Pulmonary artery endothelial cell (primary cell): ENCODE measurements at places on chromosomes 7 and 10.

DNA sequence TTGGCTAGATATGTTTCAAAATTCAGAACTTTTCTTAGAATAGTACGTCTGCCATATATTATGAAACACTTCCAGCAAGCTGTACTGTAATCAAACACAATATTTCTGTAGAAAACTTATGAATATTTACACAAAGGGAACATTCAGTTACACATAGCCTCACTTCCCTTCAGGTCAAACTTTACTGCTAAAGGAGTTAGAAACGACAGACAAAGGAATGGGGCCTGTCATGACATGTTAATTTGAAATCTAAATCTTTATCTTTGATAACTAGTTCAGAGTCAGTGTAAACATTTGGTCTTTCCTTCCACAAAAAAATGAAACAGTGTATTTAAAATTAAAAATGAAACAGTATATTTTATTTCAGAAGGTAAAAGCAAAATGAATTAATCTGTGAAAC is 1.0 kb upstream of the CROT start:
- DNase-seq: no peak

GRCh38 chr10:126373147-126373546 is 15.1 kb downstream of the ADAM12 start:
- no peak for DNase-seq

DNA sequence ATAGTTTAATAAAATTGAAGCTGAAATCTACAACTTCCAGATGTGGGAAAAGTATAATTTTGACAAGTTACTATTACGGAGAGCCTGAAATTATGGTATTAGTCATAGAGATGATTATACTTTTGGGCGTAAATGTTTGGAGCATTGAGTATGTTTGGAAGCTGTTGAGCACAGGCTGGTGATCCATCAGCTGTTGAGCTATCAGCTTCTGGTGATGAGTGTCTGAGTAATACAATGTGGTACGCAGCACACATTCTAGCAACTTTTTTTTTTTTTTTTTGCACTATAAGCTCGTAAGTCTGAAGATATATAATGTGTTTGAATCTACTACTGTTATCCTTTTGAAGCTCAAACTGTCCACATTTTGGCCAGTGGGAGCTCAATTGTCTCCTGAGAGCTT is 123.4 kb downstream of the ATE1 start:
- DNase-seq: no peak

GRCh38 chr10:3616880-3617279 is 168.1 kb downstream of the KLF6 start:
- no peak for DNase-seq

GRCh38 chr10:80670774-80671173 is 133.1 kb downstream of the SH2D4B start:
- no peak for DNase-seq

- DNase-seq: no peak
Measured at GRCh38 chr7:1372671-1373379, 86.4 kb downstream of the MICALL2 start.

DNA sequence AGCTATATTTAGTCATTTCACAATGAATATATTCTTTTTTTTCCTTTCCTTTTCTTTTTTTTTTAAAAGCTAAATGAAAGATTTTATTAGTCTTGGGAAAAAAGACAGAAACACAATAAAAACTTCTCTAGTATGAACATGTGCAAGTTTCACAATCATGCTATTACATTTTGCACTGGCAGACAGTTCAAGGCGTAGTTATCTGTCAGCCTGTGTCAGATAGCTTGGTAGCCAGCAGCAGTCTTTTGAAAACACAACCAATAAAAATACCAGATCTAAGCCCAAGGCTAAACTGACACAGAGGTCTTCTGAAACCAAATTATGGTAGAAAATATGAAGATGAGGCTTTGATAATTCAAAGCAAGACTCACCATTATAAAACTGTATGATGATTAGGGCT is 205.8 kb upstream of the TEX47 start:
- DNase-seq: no peak

DNA sequence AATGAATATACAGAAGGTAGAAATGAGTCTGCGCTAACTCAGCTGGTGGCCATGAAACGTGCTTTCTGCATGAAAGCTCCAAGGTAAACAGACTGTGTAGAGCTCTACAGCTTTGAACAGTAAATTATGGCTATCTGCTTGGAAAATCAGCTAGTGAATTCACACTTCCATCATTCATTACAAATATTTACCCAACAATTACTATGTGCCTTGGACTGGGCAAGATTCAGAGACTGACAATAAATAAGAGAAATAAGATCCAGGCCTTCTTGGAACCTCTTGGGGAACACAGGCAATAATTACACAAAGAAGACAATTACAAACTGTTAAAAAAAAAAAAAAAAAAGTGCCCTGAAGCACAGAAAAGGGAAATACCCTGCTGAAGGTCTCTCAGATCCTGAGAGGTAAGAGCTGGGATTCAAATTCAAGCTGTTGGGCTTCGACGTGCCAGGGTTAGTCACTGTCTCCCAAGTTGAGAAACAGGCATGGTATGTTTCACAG is 15.8 kb downstream of the TSPAN12 start:
- DNase-seq: no peak

GRCh38 chr7:5223646-5224340 is 33.8 kb downstream of the WIPI2 start:
- no peak for DNase-seq

GRCh38 chr10:125226823-125227222 is 66.5 kb upstream of the CTBP2 start:
- DNase-seq: no peak

DNA sequence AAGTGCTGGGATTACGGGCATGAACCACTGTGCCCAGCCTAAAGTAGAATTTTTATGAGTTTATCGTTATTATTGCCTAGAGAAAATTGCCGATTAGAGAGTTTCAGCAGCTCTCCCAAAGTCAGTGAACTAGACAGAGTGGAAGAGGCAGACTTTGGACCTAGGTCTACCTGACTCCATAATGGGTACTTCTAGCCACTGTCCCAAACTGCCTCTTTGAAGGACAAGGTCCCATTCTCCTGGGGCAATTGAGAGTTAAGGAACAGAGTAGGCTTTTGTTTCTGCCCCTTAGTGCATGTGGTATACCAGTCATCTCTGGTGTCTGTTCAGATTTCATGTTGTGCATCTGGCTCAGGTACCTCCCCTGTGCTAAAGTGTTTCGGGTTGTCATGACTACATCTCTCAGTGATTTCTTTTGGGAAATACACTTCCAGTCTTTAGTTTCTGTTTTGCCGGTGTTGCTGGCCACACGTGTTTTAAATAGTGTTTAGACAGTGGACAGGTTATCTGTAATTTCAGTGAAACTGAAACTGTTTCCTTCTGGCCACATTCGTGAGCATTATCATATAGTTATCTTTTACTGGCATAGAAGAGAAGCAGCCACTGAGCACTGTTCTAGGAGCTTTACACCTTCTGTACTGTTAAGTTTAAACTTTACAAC is 4.7 kb downstream of the TMEM236 start:
- no peak for DNase-seq

GRCh38 chr10:96708456-96708855 is 11.9 kb downstream of the PIK3AP1 start:
- no peak for DNase-seq

DNA sequence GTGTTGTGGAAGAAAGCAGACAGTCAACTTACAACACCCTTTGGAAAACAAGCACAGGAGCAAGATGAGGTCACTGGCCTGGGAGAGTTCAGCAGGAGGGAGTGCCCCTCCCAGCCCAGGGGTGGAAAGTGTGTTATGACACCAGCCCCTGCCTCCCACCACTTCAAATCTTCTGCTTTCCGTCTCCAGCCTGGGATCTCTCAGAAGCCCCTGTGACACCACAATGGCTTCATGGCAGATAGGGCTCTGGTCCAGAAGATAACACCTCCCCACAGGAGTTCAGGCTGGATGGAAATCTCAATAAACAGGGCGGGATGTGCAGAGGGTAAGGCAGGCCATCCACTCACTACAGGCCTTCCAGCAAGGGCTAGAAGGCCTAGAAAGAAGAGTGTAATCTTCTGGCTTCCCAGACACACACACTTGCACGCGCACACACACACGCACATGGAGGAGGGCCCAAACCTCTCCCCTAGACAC is 48.7 kb upstream of the ZMIZ1 start:
- DNase-seq: no peak

GRCh38 chr10:11516431-11516746 is 95.1 kb downstream of the USP6NL start:
- DNase-seq: no peak

GRCh38 chr7:157273208-157274093 is 63.4 kb upstream of the DNAJB6 start:
- DNase-seq: peak; percentile 11

GRCh38 chr10:97384641-97385040 is 16.5 kb downstream of the RRP12 start:
- DNase-seq: no peak

- DNase-seq: no peak
Measured at GRCh38 chr10:7403620-7404019, 7.2 kb downstream of the SFMBT2 start.

DNA sequence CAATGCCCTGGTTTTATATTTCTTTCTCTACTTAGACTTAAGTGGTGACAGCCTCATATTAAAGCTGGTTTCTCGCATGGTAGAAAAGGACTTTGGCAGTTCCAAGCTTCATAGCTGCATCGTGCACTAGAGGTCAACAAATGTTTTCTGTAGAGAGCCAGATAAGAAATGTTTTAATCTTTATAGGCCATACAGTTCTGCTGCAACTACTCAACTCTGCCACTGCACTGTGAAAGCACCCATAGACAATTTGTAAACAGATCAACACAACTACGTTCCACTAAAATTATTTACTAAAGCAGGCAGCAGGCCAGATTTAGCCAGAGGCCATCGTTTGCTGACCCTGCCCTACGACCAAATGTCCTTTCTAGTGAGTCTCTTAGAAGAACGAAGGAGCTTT is 36.7 kb downstream of the CSGALNACT2 start:
- no peak for DNase-seq

DNA sequence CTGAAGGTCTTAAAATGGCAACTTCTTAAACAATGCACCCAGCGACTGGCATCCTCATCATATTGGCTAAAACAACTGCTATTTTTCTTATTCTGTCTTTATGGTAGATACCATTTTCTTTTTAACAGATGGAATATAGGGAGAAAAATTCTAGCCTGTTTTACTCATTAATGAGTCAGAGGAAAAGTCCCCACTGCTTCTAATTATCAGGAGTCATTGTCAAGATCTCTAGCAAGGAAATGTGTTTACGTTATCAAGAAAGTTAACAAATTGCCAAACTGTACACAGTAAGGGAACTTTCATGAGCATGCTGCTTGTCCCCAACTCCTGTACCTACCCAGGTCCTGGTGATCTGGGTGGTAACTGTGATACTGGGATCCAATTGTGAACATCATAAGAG is 117.7 kb upstream of the KIAA1217 start:
- no peak for DNase-seq

DNA sequence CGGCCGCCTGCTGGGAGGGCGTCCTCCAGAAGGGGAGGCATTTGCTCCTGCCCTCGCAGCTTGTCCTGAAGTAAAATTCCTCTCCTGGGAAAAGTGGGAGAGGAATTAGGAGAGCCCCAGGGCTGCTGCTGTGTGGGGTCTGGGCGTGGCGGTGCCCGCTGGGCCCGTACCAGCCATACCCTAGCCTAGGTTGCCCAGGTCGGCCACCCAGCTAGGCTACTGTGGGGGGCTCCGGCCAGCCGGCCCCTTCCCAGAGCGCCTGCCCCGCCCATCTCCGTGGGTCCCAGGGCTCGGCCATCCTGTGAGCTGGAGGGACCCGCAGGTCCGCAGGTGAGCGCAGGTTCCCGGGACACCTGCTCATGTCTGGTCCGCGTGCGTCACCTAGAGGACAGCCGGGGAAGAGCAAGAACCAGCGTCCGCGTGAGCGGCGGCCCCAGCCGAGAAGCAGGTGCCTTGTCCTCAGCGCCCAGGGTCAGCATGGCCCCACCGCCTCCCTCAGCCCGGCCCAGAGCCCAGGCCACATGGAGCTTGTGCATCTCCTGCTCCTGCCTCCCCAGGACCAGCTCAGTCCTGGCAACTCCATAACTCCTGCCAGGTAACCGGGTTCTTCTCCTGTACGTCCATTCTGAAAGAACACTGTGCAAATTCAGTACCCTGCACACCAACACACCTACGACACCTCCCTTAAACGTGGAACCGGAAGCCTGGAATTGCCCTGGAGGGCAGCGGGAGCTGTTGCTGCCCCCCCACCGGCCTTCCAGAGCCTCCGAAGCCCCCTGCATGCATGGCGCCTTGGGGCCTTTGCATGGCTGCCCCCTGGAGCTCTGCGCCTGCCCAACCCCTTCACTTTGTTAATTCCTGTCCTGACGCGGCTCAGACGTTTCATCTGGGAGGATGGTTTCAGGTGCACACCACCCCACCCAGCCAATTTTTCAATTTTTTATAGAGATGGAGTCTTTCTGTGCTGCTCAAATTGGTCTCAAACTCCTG is 22.8 kb upstream of the FOXL3 start:
- DNase-seq: no peak

DNA sequence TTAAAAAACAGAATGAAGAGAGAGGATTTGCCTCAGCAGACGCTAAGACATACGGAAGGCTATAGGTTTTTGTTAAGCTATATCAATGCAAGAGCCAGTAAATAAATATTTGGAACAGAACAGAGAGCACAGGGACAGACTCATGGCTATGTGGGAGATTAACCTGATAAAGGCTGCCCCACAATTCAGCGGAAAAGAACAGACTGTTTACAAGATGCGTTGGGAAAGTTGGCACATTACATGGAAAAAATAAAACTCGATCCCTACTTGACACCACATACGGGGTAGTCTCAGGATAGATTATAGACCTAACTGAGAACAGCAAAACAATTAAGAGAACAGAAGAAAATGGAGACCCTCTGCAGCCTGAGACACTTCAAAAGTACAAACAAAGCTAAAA is 10.8 kb downstream of the KCNH2 start:
- DNase-seq: no peak

GRCh38 chr7:44987996-44988395 is 9.2 kb upstream of the MYO1G start:
- no peak for DNase-seq

GRCh38 chr7:79553811-79554555 is 100.5 kb upstream of the MAGI2 start:
- DNase-seq: no peak

- DNase-seq: no peak
Measured at GRCh38 chr10:983401-983800, 4.8 kb upstream of the GTPBP4 start.

DNA sequence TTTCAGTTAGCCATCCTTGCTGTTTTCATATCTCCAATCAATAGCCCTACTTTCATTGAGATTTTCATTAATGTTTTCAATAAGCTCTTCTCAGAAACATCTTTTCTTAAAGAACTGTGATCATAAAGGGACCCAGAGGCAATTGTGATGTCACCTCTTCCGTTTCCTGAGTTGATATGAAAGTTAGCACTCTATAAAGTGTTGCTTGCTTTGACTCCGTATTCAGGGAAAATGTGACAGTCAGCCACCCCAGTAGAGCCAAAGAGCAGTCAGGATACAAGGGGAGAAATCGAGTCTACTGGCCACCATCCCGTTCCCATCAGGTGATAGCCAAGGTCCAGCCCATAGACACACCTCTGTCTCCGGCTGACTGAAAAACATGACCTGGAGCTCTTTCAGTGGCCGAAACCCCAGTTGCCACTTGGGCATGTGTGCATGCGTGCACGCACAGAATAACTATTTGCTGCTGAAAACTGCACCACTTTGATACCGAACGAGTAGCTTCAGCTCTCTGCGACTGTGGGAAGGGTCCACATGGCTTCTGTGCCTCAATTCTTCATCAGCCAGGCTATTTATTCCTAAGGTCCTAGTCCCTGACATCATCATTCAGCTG is 291.4 kb downstream of the USP6NL start:
- no peak for DNase-seq

GRCh38 chr7:96236198-96237039 is 85.5 kb downstream of the SLC25A13 start:
- peak; percentile 75 for DNase-seq
